ENCODE measurements at places on chromosomes 2 and 18.

- DNase-seq = no peak
These were observed 17.6 kb downstream of the FN1 start for GRCh38 chr2:215418064-215418963.

DNA sequence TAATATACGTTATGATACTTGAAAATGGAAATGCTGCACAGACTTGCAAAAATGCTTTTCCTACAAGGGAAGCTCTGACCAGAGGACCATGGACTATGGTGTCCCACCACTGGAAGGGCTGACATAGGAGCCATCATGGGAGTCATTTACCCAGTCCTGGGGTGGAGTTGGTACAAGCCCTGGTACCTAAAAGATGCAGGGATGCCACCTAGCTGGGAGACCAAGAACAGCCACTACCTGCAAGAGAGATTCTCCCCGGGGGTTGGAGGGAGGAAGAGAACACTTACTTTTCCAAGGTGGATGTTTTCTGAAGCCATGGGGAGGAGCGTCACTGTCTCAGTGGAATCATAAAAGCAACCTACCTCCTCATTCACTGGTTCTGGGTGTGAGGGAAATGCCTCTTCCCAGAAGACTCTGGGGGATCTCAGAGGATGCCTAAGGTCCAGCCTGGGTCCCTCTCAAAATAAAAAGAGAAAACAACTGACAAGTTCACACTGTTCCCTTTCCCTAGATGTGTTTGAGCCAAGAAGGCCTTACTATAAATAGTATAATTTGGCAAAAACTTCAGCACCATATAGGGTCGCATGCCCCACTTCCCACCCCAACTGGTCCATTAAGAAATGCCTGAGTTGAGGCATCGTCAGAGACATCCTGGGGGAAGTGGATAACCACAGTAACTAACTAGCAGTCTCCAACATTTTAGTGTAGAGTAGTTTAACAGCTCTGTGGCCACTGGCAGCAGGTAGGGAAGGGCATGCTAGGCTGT, 39.9 kb downstream of the REEP1 start:
- DNase-seq = peak; percentile 42

GRCh38 chr2:6784291-6784690, 81.4 kb downstream of the CMPK2 start:
- no peak for DNase-seq

GRCh38 chr18:33830213-33830612, 252.2 kb downstream of the ASXL3 start:
- DNase-seq = no peak

GRCh38 chr18:32893915-32894314, 121.1 kb upstream of the KLHL14 start:
- no peak for DNase-seq

Measured in activated CD4-positive, alpha-beta memory T cell treated with anti-CD3 and anti-CD28 coated beads, Interleukin-2, amount 10 ng/mL, durations not matched to agents 7 days and 5 days (primary cell).